T-helper 2 cell (primary cell): ENCODE measurements at places on chromosomes 11 and 22.

GRCh38 chr11:82976786-82977185 is 75.2 kb downstream of the DDIAS start:
- no peak for DNase-seq

- no peak for DNase-seq
These were observed 71.6 kb downstream of the TNRC6B start for GRCh38 chr22:40249286-40249685.

DNA sequence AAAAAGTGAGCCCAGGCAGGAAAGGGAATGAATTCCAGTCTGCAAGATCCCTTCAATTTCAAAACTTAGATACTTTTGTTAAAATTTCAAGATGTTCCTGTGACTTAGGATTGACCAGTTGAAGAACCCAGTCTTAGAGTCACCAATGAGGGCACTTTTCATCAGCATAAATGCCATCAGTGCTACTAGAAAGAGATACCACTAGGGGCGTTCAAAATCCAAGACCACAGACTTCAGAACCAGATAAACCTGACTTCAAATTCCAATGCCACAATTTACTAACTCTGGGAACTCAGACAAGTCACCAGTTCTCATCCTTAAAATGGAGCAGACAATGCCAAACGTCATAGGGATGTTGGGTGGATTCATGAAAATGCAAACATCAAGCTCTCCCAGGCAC is 523.2 kb downstream of the BUD13 start:
- no peak for DNase-seq

DNA sequence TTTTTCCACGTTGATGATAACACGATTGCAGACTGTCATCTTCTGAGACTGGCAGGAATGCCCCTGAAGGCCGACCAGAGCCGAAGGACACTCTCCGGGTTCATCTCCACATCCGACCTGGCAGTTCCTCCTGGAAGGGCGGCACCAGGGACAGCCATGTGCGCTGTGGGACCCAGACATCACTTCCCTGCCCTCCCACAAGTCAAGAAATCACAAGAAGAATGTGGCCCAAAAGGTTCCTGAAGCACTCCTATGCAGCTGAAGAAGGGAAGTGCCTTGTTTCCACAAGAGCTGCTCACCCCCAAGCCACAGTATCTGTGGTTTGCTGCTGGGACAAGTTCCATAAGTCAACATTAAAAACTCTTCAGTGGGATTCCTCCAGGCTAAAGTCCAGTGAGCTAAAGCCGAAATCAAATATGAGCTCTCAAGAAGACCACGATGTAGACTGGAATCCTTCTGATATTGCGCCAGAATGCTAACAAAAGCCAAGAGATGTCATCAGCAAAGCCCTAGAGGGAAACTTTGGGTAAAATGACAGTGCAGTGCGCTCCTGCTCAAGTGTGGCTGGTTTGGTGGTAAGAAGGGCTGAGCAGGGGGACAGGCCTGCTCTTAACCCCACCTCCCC is 21.2 kb downstream of the PACSIN2 start:
- DNase-seq = no peak

- DNase-seq = no peak
These were observed 63.3 kb upstream of the PHF21B start for GRCh38 chr22:45073064-45073463.

DNA sequence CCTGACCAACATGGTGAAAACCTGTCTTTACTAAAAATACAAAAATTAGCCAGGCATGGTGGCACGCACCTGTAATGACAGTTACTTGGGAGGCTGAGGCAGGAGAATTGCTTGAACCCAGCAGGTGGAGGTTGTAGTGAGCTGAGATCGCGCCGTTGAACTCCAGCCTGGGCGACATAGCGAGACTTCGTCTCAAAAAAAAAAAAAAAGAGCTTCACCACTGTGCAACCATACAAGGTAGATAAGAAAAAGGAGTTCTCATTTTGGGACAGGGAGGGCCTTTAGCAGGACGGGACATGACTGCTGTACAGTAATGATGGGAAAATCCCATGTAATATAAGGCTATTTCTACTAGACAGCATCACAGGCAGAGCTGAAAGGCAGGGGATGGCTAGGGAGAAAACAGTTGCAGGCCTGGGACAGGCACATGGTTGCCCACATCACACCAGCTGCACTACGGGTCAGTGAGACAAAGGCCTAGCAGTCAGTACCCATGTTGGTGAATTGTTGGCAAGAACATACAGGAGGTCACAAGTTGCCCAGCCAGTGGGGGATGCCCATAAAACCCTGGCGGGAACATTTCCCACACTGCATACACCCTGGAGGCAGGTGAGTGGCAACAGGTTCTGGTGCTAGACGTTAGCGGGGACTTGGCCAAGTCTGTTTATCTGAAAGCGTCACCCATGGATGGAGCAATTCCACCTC is 5.4 kb downstream of the TANGO2 start:
- DNase-seq = no peak

DNA sequence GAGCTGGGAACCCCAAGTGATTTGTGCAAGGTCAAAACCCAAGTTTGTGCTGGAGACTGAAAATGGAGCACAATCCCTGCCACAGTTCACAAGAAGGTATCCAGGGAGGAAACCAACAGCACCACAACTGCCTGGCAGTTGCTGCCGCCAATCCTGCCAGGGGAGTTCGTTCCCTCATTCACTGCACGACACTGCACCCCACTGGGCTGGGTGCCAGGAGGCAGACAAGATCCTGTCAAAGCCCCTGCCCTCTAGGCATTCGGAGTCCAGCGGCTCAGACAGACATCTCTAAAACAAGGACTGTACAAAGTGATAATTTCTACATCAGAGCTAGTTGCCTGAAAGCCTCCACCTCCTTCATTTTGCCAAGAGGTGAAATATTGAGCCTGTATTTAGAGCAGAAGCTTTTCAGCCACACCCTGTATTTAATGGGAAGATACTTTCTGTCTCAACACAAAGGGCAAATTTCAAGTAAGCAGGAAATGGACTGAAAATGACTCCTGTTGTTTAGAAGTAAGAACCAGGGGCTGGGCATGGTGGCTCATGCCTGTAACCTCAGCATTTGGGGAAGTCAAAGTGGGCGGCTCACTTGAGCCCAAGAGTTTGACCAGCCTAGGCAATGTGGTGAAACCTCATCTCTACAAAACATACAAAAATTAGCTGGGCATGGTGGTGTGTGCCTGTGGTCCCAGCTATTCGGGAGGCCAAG is 277.4 kb upstream of the NARS2 start:
- DNase-seq = no peak

- DNase-seq = peak; percentile 78
These were observed at the start of gene SAC3D1 for GRCh38 chr11:65040847-65041622. TSS of gene SAC3D1 (plus strand) at chr11:65041210. CDS start at chr11:65041293, 83 bp downstream.

- DNase-seq = no peak
These were observed 51.6 kb downstream of the MYO7A start for GRCh38 chr11:77179681-77180080.

DNA sequence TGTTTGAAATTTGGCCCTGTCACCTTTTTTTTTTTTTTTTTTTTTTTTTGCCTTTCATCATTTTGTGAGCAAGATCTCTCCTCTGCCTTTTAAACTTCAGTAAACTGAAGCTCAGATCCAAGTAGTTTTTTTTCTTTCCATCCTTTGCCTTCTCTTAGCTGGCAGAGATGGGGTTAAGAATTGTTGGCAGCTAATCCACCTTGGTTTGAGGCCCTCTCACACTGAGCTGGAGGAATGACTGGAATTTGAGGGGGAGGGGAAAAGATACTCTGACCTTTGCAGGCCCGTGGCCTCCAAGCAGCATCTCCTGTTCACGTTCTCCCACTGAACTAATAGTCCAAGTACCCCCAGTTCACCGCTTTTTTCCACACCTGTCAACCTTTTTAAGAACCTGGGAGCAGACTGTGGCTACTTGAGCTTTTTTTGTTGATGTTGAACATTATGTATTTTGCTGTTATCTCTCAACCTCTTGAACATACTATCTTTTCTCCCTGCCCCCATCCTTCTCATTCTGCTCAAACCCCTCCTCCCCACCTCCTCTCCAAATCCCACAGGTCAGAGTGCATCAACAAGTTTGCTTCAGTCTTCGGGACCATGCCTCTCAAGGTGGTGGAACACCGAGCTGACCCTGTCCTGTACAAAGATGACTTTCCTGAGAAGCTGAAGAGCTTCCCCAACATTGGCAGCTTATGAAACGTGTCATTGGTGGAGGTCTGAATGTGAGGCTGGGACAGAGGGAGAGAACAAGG is 66.2 kb downstream of the ALX4 start:
- DNase-seq = no peak

GRCh38 chr22:31436132-31436531 is 36.7 kb downstream of the DRG1 start:
- DNase-seq = no peak

DNA sequence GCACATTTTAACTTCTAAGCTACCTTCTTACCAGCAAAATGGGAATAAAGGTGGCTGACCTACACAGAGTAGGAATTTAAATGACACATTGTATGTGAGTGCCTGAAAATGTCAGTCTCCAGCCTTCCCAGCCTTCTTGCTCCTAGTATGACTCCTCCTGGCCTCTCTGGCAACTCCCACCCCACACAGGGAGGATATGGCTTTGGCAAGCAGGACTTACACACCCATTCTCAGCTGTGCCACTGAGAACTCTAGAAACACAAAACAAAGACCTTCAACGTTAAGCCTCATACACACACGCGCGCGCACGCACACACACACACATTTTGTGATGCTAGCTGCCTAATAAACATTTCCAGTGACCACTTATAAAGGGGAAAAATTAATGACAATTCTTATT is 65.8 kb downstream of the PACSIN2 start:
- no peak for DNase-seq

DNA sequence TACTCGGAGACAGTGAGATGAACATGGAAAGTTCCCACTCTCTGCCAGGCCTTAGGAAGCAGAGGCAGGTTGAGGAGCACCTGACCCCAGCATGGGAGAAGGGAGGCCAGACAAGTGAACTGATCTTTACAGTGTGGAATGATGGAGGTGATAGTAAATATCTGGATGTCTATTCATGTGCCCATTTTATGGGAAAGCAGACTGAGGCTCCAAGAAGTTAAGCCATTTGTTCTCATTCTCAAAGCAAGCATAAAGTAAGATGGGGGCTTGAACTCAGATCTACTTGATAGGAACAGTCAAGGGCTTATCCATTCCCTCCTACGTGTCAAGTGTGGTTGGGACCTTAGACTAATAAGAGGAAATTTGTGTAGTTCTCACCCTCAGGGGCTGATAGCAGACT is 461.5 kb downstream of the MN1 start:
- no peak for DNase-seq

GRCh38 chr11:24793479-24793878 is 296.6 kb downstream of the LUZP2 start:
- no peak for DNase-seq

DNA sequence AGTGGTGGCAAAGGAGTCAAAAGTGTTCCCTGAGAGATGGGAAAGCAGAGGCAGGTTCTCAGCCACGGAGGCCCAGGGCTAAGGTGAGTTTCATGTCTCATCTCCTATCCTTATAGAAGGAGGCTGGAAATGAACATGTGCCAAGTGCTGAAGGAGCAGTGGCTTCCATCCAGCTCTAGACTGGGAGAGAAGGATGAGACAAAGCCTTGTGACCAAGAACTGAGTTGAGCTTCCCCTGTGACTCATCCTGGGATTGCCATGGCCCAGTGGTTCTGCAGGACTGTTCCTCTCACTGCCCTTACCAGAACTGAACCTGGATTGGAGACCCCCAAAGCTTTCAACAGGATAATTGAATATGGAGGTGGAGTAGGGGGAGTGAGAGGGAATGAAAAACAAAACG is 16.7 kb upstream of the OR9Q1 start:
- DNase-seq = no peak

DNA sequence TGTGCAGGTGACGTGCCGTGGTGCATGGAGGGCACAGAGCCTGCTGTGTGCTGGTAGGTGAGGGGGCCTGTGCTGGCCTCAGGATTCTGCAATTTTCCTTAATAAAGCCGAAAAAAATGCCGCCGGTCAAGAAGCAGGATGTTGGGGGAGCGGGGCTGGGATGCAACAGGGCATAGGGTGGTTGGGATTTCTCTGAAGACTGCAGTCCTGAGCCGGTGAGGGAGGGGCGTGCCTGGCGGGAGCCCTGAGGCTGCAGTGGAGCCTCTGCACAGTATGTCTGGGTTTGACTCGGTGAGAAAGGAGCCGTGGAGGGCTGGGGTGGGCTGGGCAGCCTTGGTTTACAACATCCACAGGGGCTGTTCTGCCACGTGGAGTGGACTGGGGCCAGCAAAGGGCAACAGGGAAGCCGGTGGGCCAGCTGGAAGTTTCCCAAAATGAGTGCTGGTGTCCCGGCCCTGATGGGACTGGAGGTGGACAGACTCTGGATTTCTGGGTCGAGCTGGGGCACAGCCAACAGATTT is 1.3 kb downstream of the CDHR5 start:
- DNase-seq = no peak

GRCh38 chr11:126791446-126791845 is 209.1 kb downstream of the KIRREL3 start:
- no peak for DNase-seq

DNA sequence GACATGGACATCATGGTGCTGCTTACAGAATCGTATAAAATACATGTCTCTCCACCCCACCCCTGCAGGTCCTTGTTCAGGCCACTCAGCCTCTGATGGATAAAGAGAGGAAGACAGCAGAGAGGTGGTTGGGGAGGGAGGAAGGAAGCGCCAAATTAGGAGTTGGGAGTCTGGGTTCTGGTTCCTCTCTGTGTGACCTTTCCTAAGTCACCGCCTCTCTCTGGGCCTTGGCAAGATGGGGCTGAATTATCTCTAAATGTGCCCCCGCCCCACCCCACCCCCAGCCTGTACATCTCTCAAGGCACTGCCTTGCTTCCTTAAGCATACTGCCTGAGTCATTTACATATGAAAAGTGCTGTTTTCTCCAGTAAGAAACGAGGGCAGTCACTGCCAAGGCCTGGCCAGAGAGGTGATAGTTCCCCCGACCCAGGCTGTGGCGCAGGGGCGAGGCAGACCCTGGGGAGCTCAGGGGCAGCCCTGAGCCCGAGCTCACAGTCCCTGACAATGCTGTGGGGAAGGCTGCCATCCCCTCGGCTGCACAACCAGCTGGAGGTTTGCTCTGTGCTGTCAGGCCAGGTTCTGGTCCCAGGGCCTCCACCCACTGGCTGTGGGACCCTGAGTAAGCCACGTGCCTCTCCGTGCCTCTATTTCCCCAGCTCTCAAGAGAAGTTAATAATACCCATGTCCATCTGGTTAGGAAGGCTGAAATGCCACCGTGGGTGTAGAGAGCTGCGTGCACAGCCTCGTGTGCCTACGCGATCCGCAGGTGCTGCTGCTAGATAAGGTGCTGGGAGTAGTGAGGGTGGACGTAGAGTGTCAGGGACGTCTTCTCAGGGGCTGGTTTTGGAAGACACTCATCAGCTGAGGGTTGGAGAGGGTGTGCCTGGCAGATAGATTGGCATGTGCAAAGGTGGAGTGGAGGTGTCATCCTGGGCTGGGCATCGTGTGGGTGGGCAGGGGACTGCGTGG is 55.3 kb downstream of the CACNA1I start:
- no peak for DNase-seq
